Heart left ventricle (tissue), 16 donors: ENCODE measurements at places on chromosomes 7 and 10. TPM values are rescaled to one million over a fixed set of nuclear protein-coding genes. Genes with fewer than 3 reads are reported as not detected.

GRCh38 chr7:105567024-105567423 lies 14.3 kb downstream of the EFCAB10 start:
- DNase-seq: no peak
- H3K36me3 ChIP-seq: peaks cover 22% of the 10 kb centered on the region
- H3K4me3 ChIP-seq: no peak overlapping the region
- no peaks in the 10 kb centered on the region for H3K27me3 ChIP-seq

- no peaks in the 10 kb centered on the region for H3K36me3 ChIP-seq
- no peak overlapping the region for H3K4me3 ChIP-seq
- no peak for DNase-seq
- peaks cover 20% of the 10 kb centered on the region for H3K27me3 ChIP-seq
- H3K27ac ChIP-seq: no peak overlapping the region
Observed at GRCh38 chr10:118470470-118470869, 125.0 kb downstream of the PRLHR start.

GRCh38 chr10:46787321-46787615 lies 124.0 kb upstream of the PTPN20 start:
- H3K4me3 ChIP-seq: peak overlapping the region; percentile 68
- H3K27ac ChIP-seq: no peak overlapping the region

- H3K27ac ChIP-seq: no peak overlapping the region
- no peak for DNase-seq
- peaks cover 8% of the 10 kb centered on the region for H3K27me3 ChIP-seq
Observed at GRCh38 chr10:86373251-86373650, 6.7 kb upstream of the GRID1 start.

DNA sequence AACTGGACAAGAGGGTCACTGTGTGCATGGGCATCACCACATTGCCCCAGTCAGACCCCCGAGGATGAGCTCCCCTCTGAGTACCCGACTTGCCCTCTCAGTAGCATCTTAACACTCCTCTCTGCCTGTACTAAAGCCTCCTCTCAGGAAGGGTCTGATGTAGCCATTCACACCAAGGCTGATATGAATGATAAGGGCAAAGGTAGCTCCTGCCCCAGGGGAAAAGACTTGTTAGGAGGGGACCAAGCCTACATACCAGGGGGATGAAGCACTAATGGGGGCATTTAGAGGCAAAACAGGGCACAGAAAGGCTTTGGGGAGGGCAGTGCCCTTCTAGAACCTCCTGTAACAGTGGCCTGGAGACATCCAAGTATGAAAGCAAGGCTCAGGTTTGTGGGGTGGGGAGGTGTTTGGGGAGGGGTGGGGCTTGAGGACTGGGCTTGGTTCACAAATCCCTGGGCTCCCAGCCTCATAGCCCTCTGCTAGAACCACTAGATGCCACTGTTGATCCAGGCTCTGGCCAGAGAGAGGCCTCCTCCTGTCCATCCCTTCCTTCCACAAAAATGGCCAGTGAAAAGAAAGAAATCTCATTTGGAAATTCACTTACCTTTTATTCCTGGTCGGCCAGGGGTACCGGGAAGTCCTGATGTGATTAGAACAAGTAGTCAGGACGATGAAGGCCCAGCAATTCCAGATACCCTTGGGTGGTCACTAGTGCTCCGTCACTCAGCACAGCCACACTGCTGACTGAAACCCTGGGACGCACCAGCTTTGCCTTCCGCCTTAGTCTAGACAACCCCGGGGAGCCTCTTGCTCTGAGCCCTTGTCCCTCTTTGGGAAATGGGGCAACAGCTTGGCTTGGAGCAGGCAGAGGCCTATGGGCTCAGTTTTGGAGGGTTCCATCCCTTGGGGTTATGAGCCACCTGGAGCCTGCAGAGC lies 40.3 kb downstream of the COL17A1 start:
- no peaks in the 10 kb centered on the region for H3K4me1 ChIP-seq
- DNase-seq: peak; percentile 34
- H3K4me3 ChIP-seq: no peak overlapping the region
- H3K27ac ChIP-seq: no peak overlapping the region

- H3K36me3 ChIP-seq: no peaks in the 10 kb centered on the region
- no peaks in the 10 kb centered on the region for H3K4me1 ChIP-seq
- H3K27me3 ChIP-seq: no peaks in the 10 kb centered on the region
- H3K27ac ChIP-seq: no peak overlapping the region
- no peak for DNase-seq
Observed at GRCh38 chr7:81081616-81082015, 162.8 kb upstream of the SEMA3C start.

Gene HYCC1
- 37.0 TPM for total RNA-seq

Gene DNAJC30
- 16.8 TPM for total RNA-seq

Gene LZTS2
- 36.6 TPM for total RNA-seq

Gene AOC1
- 0.69 TPM for total RNA-seq

Gene MICALL2
- total RNA-seq: 18.3 TPM

Gene PBLD
- 7.1 TPM for total RNA-seq
